ENCODE measurements at places on chromosomes 2 and 18.

DNA sequence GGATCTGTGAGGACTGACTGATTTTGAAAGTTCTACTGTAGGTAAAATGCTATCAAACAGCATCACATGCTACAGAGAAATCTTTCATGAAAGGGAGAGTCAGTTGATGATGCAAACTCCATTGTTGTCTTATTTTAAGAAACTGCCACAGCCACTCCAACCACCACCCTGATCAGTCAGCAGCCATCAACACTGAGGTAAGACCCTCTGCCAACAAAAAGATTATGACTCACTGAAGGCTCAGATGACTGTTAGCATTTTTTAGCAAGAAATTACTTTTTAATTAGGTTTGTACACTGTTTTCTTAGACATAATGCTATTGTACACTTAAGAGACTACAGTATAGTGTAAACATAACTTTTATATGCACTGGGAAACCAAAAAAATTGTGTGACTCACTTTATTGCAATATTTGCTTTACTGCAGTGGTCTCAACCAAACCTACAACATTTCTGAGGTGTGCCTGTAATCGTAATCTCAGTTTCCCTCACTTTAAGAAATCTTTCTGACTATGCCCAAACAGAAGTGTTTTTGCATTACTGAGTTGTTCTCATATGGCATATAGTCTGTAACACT lies 42.8 kb downstream of the METTL8 start:
- DNase-seq: no peak

GRCh38 chr2:190513877-190514276 lies 20.6 kb downstream of the NEMP2 start:
- no peak for DNase-seq

- DNase-seq: no peak
Observed at GRCh38 chr2:226644399-226644865, 155.2 kb downstream of the IRS1 start.

DNA sequence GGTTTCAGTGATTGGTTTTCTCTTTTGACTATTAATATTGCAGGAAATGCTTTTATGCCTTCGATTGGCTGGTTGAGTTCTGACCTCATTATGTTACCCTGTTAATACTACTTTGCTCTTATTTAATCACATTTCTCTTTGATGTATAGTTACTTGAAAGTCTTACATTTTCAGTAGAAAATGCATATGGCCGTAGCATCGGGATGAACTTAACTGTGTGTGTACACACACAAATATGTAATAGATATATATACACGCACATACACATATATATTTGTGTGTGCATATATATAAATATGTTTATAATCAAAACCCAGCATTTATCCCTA lies 1.6 kb downstream of the EPC2 start:
- no peak for DNase-seq

DNA sequence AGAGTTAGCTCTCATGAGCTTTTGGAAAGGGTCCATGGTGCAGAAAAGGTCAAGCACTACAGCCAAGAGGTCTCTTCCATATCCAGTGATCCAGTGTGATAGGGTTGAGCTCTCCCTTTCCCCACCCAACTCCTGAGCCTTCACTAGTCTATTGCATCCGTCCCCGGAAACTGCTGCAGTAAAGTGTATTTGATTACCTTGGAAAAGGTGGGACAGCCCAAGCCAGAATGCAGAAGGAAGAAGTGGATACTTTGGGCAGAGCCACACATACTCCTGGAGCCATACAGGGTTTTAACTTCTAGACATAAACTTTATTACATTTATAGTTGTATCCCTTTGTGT lies 3.6 kb downstream of the PNKD start:
- DNase-seq: no peak

DNA sequence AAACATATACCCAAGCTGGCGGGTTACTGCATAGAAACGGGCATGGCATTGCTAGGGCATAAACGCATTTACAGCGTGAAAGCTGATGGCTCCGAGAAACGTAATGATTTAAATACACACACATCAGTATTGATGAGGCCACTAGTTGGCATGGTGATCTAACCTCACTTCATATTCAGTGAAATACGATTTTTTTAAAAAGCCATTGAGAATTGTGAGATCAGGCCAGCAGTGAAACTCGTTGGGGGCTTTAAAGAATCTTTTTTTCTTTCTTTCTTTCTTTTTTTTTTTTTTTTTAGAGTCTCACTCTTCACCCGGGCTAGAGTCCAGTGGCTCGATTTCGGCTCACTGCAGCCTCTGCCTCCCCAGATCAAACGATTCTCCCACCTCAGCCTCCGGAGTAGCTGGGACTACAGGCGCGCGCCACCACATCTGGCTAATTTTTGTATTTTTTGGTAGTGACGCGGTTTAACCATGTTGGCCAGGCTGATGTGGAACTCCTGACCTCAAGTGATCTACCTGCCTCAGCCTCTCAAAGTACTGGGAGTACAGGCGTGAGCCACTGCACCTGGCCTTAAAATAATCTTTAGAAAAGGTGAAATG lies 2.4 kb upstream of the SMAD7 start:
- no peak for DNase-seq
